ENCODE measurements at places on chromosomes 3 and 15. TPM values are rescaled to one million over a fixed set of nuclear protein-coding genes. Genes with fewer than 3 reads are reported as not detected.

- peak; percentile 25 for DNase-seq
Measured at GRCh38 chr3:46850468-46850779, 12.8 kb downstream of the MYL3 start.

Gene TRPC1
- 9.5 TPM for total RNA-seq

Gene ACAN
- 2.1 TPM for total RNA-seq

GRCh38 chr3:98733053-98733811 lies 29.9 kb upstream of the ST3GAL6 start:
- DNase-seq = peak; percentile 82

Gene EIF2A
- total RNA-seq = 78.7 TPM

GRCh38 chr15:79901958-79902357 lies 5.1 kb upstream of the MTHFS start:
- DNase-seq = no peak

DNA sequence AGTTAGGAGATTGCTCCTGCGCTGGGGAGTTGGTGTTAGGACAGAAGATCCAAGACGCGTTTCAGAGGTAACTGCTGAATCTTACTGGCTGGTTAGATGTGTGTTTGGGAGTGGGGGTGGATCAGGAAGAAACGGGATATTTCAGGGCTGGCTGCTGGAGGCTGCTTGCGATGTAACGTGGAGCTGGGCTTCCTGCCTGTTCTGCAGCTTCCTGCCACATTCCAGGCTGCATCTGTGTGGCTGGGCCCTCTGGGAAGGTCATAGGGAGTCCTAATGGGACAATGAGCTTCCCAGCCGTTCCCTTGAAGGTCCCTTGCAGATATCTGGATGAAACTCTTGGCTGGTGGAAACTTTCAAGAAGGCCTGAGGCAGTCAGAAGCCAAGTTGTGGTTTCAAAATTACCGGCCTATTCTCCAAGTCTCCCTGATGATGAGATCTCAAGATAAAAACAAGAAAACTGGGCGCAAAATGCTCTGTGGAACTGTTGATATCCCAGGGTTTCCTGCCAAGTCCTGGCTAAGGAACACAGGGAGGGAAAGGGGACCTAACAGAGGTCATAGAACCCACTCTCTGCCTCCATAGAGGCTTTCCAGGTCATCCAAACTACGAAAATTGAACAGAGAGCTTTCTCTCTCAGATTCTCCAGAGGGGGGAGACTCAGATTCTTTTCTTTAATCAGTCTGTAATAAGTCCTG lies 67.0 kb downstream of the NOX5 start:
- no peak for DNase-seq

- peak; percentile 64 for DNase-seq
Measured at GRCh38 chr3:126398423-126399350, 4.0 kb downstream of the CFAP100 start.

- no peak for DNase-seq
Measured at GRCh38 chr15:67652586-67652985, 110.1 kb downstream of the MAP2K5 start.

GRCh38 chr3:189790658-189791057 lies 159.5 kb downstream of the TP63 start:
- no peak for DNase-seq

All from spleen (tissue), 13 donors.